ENCODE measurements at places on chromosomes 1 and 21. TPM values are rescaled to one million over a fixed set of nuclear protein-coding genes. Genes with fewer than 3 reads are reported as not detected.

The B3GALT5 gene
- 31.7 TPM for total RNA-seq

The HES4 gene
- total RNA-seq = 4.8 TPM

The USH2A gene
- total RNA-seq = under 0.01 TPM

The GJA4 gene
- total RNA-seq = 2.2 TPM

The C2CD4D gene
- total RNA-seq = not detected

DNA sequence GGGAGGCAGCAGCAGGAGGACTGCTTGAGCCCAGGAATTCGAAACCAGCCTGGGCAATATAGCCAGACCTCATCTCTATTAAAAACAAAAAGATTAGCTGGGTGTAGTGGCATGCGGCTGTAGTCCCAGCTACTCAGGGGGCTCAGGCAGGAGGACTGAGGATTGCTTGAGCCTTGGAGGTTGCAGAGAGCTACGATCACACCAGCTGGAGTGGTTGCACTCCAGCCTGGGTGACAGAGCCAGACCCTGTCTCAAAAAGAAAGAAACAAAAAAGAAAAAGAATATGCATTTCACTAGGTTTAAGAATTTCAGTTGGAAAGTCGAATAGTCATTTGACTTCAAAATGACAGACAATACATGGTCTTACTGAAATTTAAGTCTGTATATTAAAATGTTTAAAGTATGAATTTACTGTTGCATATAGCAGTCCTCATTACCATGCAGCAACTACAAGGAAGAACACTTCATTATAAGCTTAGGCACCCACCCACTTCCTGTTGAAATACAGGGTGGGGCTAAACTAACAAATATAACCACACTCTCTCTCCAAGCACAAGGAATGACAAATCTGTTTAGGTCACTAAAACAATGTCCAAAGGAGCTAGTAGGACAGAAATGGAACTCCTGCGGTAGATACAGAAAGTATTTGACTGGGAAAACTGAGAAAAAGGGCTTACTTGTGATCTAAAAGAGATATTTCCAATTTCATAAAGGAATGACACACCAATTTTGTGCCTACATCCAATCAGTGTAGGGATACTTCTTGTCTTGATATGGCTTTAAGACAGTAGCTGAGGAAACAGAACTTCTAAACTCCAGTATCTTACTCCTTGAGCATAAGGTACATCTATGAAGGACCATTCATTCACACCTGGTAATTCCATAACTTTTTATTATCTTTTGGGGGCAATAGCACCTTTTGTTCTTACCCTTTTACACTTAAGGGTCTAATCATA is 44.1 kb downstream of the GPR3 start:
- no peak for DNase-seq
- no peak overlapping the region for H3K4me3 ChIP-seq
- H3K27ac ChIP-seq = peak overlapping the region; percentile 3
- no peaks in the 10 kb centered on the region for H3K36me3 ChIP-seq
- H3K27me3 ChIP-seq = no peaks in the 10 kb centered on the region
- H3K4me1 ChIP-seq = peaks cover 36% of the 10 kb centered on the region

GRCh38 chr1:246602194-246602593 is 35.9 kb downstream of the CNST start:
- no peak for DNase-seq
- H3K36me3 ChIP-seq = no peaks in the 10 kb centered on the region
- H3K4me1 ChIP-seq = no peaks in the 10 kb centered on the region
- H3K27me3 ChIP-seq = no peaks in the 10 kb centered on the region
- no peak overlapping the region for H3K27ac ChIP-seq

- no peaks in the 10 kb centered on the region for H3K36me3 ChIP-seq
- no peak overlapping the region for H3K4me3 ChIP-seq
- H3K27me3 ChIP-seq = no peaks in the 10 kb centered on the region
- H3K4me1 ChIP-seq = no peaks in the 10 kb centered on the region
These were observed 37.2 kb downstream of the TTLL7 start for GRCh38 chr1:83961571-83962295.

DNA sequence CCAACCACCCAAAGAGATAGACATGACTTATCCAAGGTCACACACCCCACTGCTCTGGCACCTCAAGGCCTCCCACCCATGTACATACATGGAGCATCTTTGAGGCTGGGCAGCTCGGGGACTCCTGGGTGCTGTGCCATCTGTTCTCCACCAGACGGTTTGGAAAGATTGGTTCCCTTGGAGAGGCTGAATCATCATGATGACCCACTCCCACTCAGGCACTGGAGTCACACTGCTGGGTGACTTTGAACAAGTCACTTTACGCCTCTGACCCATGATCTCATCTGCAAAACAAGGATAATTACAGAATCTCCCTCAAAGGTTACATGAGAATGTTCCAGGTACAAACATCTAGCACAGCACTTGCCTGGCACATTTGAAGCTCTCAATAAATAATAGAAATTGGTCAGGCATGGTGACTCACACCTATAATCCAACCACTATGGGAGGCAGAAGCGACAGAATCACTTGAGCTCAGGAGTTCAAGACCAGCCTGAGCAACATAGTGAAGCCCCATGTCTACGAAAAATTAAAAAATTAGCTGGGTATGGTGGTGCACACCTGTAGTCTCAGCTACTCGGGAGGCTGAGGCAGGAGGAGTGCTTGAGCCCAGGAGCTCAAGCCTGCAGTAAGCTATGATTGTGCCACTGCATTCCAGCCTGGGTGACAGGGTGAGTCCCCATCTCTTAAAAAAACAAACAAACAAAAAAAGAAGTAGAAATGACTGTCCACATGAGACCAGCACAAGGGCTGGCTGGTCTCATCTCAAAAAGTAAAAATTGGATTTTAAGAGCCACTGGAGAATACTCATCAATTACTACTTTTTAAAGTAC is 74.9 kb downstream of the RRAGC start:
- no peaks in the 10 kb centered on the region for H3K36me3 ChIP-seq
- DNase-seq = no peak
- no peak overlapping the region for H3K4me3 ChIP-seq

DNA sequence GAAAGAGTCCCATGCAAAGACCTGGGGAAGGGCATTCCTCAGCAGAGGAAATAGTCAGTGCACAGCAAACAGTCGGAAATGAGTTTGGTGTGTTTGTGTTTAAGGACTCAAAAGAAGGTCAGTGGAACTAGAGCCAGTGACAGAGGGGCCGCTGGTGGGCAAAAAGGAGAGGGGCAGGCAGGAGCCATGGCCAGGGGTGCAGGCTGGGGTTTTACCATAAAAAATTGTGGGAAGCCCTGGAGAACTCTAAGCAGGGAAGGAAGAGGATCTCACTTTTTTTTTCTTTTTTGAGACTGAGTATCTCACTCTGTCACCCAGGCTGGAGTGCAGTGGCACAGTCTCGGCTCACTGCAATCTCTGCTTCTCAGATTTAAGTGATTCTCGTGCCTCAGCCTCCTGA is 33.7 kb upstream of the TARDBP start:
- no peaks in the 10 kb centered on the region for H3K36me3 ChIP-seq
- H3K27me3 ChIP-seq = no peaks in the 10 kb centered on the region
- H3K27ac ChIP-seq = no peak overlapping the region
- H3K4me1 ChIP-seq = peaks cover 27% of the 10 kb centered on the region
- H3K4me3 ChIP-seq = no peak overlapping the region

GRCh38 chr1:87600854-87601253 is 272.2 kb downstream of the LMO4 start:
- no peaks in the 10 kb centered on the region for H3K36me3 ChIP-seq
- H3K27me3 ChIP-seq = no peaks in the 10 kb centered on the region
- H3K4me3 ChIP-seq = no peak overlapping the region
- no peak for DNase-seq

GRCh38 chr1:39670689-39671088 is 1.2 kb downstream of the NT5C1A start:
- H3K36me3 ChIP-seq = no peaks in the 10 kb centered on the region
- DNase-seq = no peak
- peak overlapping the region; percentile 67 for H3K4me3 ChIP-seq

DNA sequence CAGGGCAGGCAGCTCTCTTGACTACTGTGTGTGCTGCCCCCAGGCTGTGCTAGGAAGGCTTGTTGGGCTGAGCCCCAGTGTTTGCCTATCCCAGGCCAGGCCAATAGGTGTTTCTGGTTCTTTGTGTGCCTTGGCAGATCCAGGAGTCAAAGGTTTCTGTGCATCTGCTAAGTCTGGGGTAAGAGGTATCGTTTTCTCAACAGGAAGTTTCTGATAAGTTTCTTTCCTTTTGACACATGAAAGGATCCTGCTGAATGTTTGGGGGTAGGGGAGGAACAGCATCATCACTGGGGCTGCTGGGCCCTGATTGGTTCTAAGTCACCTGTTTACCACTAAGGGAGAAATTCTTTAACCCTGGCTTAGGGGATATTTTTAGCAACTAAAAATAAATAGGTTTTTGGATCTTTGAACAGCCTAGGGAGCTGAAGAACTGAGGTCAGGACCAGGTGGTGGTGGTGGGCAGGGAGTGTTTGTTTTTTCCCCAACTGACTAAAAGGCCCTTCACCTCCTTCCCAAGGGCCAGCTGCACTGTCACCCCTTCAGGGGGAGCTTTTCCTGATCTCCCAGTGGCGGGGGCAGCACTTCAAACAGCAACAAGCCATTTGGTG is 85.1 kb downstream of the KCNN3 start:
- H3K27me3 ChIP-seq = no peaks in the 10 kb centered on the region
- no peak overlapping the region for H3K27ac ChIP-seq
- H3K4me1 ChIP-seq = peaks cover 6% of the 10 kb centered on the region
- H3K4me3 ChIP-seq = no peak overlapping the region
